Neural crest cell (in vitro differentiated cells): ENCODE measurements at places on chromosomes 3 and 15.
A peak's percentile ranks its signal among the peaks of the same experiment; 100 is the strongest.

GRCh38 chr3:117278424-117279190, 569.0 kb downstream of the TUSC7 start:
- DNase-seq, result no peak

DNA sequence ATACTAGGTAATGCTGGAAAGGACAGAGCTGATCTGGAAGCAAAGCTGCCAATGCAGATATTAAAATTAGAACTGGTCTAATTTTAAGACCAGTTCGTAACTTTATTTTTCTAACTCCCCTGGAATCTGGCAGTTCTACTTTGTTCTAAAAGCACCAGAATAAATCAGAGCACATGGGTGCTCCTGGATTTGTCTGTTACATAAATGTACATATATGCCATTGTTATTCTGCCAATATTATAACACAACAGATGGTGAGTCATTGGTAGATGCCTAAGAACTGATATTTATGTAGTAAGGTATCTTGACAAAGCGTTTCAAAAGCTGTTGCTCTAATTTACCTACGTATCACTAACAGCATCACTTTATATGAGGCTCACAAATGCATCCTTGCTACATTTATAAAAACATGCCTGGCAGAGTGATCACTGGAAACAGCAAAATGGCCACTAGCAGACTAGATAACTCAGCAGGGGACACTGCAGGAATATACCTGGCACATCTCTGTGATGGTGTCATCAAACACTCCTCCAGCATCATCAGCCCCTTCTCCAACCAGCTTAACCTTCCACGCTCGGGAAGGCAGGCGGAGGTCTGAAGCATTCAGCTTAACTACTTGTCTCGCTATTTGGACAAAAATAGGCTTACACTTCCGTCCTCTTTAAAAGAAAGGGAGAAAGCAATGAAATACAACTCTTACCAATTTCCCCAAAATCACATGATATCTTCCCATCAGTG, 26.2 kb downstream of the FBXL22 start:
- DNase-seq, result no peak

GRCh38 chr3:123616593-123616992, 31.7 kb upstream of the HACD2 start:
- DNase-seq, result no peak

DNA sequence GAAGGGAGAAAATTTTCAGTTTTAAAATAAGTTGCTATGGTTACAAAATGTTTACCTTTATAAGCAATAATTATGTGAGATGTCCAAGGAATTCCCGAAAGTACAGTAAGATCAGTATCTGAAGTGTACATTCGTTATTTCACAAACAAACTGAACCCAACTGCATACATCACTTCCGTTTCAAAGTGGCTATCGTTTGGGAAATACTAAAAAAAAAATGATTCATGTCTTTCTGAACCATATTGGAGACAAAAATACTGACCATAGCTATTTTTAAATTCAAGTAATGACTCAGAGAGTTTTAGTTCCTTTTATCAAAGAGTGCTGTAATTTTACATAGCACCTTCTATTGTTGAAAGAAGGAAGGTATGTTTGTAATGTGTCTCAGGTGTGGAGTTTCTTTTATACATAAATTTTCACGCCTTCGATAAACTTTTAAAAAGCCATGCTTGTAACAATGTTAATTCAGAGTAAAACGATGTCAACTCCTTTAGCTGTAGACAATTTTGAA, 8.0 kb upstream of the ANKRD28 start:
- no peak for DNase-seq

GRCh38 chr3:100556673-100557310, 52.6 kb upstream of the ADGRG7 start:
- DNase-seq, result no peak

- no peak for DNase-seq
Observed at GRCh38 chr3:123071146-123071545, 4.3 kb downstream of the PDIA5 start.

DNA sequence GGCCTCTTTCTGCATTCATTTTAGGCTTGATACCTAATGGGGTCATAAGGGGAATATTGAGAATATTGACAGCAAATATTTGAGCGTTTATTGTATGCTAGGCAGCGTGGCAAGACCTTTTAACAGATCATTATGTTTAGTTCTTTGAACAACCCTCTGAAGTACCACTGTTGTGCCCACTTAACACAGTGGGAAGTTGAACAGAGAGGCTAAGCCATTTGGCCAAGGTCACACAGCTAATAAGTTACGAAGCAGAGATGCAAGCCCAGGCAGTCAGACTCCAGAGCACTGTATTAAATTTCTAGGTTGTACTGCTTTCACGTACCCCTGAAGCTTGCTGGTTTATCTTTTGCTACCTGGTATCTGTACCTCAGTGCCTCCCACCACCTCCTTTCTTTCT, 1.1 kb downstream of the RAB7A start:
- DNase-seq, result no peak

GRCh38 chr3:58161435-58162398, 49.1 kb downstream of the DNASE1L3 start:
- DNase-seq, result no peak

DNA sequence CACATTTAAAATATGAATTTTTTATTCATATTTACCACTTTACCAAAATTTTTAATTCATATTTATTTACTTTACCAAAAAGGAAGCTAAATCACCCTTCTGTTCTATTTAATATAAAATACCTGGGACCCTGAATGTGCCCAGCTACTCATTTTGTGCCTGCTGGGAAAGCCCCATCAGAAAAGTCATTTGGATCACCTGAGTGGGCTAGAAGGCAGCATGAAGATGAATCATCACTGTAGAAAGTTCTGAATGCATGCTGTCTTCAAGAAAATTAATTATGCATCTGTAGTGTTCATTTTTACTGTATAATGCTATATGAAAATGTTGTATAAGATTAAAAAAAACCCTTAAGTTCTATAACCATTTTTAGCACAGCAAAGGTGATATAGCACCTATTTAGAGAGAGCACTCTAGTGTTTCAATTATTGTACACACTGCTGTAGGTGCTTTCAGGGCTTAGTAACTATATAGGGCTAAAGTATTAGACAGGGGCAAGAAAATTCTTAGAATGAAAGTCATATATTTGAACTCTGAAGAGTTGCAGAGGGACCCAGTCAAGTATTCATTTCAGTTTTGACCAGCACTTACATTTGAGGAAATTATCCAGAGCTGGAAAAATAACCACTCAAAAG, 175.1 kb downstream of the NFKBIZ start:
- no peak for DNase-seq

DNA sequence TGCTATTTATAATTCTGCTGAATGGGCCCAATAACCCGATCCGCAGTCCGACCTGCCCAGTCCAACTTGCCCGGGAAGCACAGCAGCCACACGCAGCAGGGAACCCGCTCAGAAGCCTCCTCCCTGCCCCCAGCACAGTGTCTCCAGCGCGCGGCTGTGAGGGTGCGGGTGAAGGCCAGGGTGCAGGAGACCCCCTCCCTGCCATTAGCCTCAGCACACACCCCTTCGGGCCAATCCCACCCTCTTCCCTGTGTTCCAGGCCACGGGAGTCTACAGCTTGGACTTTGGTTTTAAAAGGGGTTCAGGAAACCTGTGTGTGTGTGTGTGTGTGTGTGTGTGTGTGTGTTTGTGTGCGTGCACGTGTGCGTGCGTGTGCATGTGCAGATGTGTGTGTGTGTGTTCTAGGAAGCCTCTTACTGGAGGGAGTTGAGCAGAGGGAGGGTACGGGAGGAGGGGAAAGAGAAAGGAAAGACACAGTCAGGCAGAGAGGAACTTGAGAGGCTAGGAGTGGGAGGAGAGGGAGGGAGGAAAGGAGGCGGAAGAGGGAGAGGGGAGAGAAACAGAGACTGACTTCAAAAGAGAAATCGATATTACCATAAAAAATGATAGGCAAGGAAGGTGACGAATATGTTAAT, 34.2 kb downstream of the ATP2B2 start:
- peak; percentile 3 for DNase-seq

- no peak for DNase-seq
Observed at GRCh38 chr3:41405466-41405865, 206.2 kb downstream of the CTNNB1 start.

DNA sequence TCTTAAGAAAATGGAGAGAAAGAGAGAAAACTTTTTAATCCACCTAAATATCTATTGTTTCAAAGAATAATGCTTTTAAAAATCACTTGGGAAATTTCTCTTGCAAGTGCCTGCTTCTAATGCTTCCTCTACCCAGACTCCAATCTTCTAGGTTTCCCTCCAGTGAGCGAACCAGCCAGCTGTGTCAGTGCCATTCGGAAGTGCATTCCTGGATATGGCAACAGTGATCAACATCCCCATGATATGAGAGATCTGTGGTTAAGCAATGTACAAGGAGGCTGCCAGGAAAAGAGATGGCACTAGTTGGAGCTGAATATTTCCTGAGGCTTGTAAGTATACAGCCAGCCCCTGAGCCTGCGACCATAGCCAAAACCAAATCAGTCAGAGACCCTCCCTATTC, 53.3 kb upstream of the KCNMB2 start:
- DNase-seq, result no peak

GRCh38 chr3:94259291-94259690, 196.4 kb downstream of the NSUN3 start:
- no peak for DNase-seq

- DNase-seq, result no peak
Observed at GRCh38 chr3:21484828-21485144, 266.2 kb downstream of the ZNF385D start.

- DNase-seq, result no peak
Observed at GRCh38 chr15:25971053-25971452, 107.9 kb upstream of the ATP10A start.

- DNase-seq, result no peak
Observed at GRCh38 chr15:38065721-38066345, 131.4 kb downstream of the TMCO5A start.

- DNase-seq, result no peak
Observed at GRCh38 chr3:35596335-35596995, 42.9 kb upstream of the ARPP21 start.

DNA sequence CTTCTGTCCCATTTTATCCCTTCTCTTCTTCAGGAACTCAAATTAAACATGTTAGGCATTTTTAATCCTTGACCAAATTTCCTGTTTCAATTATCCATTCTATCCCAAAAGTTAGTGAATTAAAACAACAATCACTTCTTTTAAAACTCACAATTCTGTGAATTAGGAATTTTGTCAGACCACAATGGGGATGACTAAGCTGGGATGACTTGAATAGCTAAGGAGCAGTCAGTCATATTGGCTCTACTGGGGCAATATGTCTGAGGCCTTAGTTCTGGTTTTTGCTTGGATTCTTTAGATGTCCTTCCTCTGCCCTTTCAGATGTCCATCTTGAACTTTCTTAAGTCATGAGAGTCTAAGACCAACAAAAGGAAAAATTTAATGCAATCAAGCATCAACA, 178.2 kb upstream of the TGFBR2 start:
- DNase-seq, result no peak

DNA sequence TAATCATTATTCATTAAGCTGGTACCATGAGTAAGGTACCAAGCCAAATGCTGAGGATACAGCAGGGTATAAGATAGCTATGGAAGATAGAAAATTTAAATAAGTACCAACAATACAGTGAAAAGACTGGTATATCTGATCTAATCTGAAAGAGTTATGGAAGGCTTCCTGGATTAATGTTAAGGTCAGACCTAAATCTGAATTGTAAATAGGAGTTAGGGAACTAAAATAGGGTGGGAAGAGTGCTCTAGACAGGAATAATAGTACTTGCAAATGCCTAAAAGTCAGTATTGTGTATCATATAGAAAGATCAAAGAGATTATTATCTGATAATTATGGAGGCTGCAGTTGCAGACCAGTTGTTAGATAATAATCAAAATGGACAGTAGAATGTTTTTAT, 2.6 kb upstream of the ACKR4 start:
- DNase-seq, result no peak

DNA sequence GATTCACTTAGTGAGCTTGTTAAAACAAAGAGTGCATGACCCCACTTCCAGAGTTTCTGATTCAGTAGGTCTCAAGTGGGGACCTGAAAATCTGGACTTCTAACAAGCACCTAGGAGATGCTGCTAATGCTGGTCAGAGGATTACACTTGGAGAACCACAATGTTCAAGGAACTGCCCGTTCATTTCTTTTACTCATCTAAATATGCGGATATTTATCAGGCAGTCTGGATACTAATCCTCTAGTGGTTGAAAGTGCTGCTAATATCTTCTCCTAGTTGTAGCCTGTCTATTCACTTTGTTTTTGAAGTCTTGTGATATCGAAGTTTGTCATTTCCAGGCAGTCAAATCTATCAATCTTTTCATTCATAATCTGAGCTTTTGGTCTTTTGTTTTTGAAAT, 86.8 kb downstream of the RFX7 start:
- DNase-seq, result no peak

DNA sequence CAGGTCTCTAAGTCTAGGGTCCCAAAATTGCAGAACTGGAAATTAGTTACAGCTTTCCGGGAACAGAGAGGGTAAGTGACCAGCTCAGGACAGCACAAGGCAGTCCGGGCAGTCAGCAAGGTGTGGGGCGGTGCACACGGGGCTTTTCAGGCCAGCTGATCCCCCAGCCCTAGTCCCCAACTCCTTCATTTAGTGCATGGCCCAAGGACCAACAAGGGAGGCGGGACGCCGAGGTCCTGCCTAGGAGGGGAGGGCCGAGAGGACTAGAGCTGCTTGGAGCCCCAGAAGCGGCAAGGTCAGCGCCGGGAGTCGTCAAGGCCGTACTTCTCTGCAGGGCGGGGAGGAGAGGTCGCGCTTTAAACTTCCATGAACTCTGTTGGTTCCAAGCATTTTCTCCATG, 2.0 kb upstream of the PDE8A start:
- DNase-seq, result no peak

DNA sequence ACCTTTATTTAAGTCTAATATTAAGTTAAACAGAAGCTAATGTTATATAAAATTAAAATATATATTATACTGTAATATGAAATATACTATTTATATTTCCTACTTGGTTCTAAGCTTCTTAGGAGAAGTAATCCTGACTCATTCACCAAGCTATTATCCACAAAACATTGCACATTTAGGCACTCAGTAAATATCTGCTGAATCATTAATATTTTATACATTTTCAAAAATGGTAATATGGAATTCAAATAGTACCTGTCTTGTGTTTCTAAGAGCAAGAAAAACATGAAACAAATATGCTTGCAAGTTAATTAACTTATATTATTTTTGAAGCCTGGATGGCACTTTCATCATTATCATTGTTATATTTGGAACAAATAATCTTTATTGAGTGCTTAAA, 153.0 kb upstream of the CNTN4 start:
- DNase-seq, result no peak

GRCh38 chr15:33343275-33343674, 32.5 kb downstream of the RYR3 start:
- no peak for DNase-seq

- DNase-seq, result no peak
Observed at GRCh38 chr3:62151591-62151990, 221.8 kb downstream of the FEZF2 start.

- DNase-seq, result no peak
Observed at GRCh38 chr3:126267976-126268615, 87.7 kb upstream of the ALDH1L1 start.

DNA sequence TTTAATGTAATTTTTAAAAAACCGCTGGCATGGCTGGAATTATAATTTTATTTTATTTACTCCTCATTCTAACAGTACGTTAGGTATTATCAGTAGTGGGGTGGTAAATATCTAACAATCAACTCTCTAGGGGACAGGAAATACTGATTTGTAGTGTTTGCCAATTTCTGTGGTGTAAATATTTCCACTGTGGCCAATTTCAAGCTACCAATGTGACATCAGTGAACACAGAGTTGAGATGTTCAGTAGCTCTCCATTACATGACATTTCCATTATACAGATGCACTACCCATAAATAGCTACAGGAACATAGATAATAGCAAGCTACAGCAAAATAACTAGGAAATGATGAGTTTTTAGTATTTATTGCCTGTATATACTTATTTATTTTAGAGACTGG, 10.0 kb upstream of the ARL8B start:
- no peak for DNase-seq
